ENCODE measurements at places on chromosomes 3 and 15.

- DNase-seq, result no peak
Measured at GRCh38 chr15:82575335-82575734, 35.1 kb upstream of the RPS17 start.

GRCh38 chr3:173395073-173395411 lies 2.5 kb upstream of the NLGN1 start:
- no peak for DNase-seq

- DNase-seq, result no peak
Measured at GRCh38 chr3:24499991-24500390, 5.3 kb upstream of the THRB start.

DNA sequence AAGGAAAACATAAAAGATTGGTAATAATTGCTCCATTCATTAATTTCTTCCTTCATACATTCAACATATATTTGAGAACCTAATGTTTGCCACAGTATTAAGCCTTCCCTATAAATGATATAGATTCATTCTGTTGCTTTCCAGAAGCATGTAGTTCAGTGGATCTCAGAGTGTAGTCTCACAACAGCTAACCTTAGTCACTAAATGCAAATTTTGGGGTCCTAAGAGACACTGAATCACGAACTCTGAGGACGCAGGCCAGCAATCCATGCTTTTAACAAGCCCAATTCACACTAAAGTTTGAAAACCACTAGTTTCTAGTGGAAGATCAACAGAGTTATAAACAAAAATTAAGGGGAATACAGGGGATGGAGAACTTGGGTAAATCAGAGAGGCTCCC lies 7.2 kb upstream of the AQR start:
- DNase-seq, result no peak

DNA sequence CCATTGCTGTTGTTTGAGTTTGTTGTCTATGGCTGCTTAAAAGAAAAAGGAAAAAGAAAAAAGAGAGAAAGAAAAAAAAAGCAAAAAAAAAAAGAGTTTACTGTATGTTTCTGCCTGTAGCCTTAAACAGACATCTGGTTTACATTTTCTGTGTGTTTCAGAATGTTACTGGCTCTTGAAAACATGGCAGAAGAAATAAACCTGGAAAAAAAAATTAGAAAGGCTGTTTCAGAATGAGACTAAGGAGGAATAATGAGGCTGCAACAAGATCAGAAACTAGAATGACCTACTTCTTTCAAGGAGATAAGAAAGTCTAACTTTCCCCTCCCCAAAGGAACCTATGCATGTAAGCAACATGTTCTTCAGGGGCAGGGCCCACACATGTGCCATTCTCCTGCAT lies 292.1 kb downstream of the DIPK2A start:
- no peak for DNase-seq

GRCh38 chr15:96089405-96090058 lies 241.0 kb upstream of the NR2F2 start:
- no peak for DNase-seq

- no peak for DNase-seq
Measured at GRCh38 chr15:92667970-92668485, 12.5 kb upstream of the FAM174B start.
